ENCODE measurements at places on chromosomes 1 and 21.

- no peak for DNase-seq
- peaks cover 59% of the 10 kb centered on the region for H3K27me3 ChIP-seq
- H3K4me3 ChIP-seq: no peak overlapping the region
- no peaks in the 10 kb centered on the region for H3K36me3 ChIP-seq
- H3K4me1 ChIP-seq: peaks cover 34% of the 10 kb centered on the region
These were observed 3.7 kb upstream of the ID3 start for GRCh38 chr1:23563003-23563402.

DNA sequence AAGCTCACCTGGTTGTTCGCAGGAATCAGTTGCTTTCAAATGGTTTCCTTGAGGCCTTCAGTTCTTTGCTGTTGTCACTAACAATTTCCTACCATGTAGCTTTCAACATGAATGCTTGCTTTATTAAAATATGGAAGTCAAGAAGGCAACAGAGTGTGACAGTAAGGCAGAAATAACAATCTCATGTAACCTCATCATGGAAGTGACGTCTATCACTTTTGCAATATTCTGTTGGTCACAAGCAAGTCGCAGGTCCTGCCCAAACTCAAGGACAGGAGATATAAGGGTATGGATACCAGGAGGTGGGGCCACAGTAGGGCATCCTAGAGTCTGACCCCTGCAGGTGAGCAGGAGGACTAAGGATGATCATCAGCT lies 296.8 kb upstream of the ZP4 start:
- H3K4me1 ChIP-seq: no peaks in the 10 kb centered on the region
- H3K27ac ChIP-seq: no peak overlapping the region
- no peaks in the 10 kb centered on the region for H3K27me3 ChIP-seq
- H3K36me3 ChIP-seq: no peaks in the 10 kb centered on the region
- no peak overlapping the region for H3K4me3 ChIP-seq

DNA sequence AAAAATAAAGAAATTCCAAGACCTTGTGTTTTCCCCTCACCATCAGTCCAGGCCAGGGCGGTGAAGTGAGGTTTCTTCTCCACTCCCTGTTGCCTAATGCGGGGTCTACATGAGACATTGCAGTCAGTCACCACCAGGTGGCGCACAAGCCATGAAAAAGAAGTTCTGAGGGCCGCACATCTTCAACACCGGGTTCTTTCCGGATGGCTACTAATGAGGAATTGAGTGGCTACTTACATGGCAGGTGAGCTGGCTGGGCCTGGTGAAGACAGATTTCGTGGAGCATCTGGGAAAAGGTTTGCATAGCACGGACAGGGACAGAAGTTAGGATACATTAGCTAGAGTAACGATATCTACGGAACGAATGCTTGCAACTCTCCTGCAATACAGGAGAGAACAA lies 15.8 kb upstream of the S100A11 start:
- H3K4me3 ChIP-seq: no peak overlapping the region
- DNase-seq: peak; percentile 78
- peaks cover 17% of the 10 kb centered on the region for H3K4me1 ChIP-seq
- no peak overlapping the region for H3K27ac ChIP-seq
- peaks cover 28% of the 10 kb centered on the region for H3K27me3 ChIP-seq
- no peaks in the 10 kb centered on the region for H3K36me3 ChIP-seq

DNA sequence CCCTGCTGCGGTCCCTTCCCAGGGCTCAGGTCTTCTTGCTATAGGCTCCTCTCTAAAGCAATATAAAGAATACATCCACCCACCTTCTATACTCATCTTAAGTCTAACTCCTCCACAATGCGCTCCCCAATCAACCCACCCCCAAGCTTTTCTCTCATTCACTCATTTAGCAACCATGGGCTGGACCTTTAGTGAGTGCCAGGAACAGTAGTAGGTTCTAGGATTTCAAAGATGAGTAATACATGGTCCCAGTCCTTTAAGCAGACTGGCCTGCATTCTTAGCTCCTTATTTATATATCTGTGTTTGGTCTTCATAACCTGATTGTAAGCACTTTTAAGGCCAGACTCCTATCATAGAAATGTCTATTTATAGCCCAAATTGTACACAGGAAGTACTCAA lies 5.9 kb downstream of the CAMK1G start:
- no peak for DNase-seq
- H3K36me3 ChIP-seq: no peaks in the 10 kb centered on the region
- H3K27me3 ChIP-seq: peaks cover 15% of the 10 kb centered on the region
- no peaks in the 10 kb centered on the region for H3K4me1 ChIP-seq
- no peak overlapping the region for H3K27ac ChIP-seq
- H3K4me3 ChIP-seq: no peak overlapping the region

GRCh38 chr21:41993744-41994143 lies 16.4 kb downstream of the ZBTB21 start:
- no peak overlapping the region for H3K4me3 ChIP-seq
- no peak for DNase-seq

GRCh38 chr1:35340519-35340918 lies 72.0 kb downstream of the ZMYM4 start:
- no peak overlapping the region for H3K27ac ChIP-seq
- no peaks in the 10 kb centered on the region for H3K27me3 ChIP-seq
- no peak overlapping the region for H3K4me3 ChIP-seq
- H3K4me1 ChIP-seq: no peaks in the 10 kb centered on the region

DNA sequence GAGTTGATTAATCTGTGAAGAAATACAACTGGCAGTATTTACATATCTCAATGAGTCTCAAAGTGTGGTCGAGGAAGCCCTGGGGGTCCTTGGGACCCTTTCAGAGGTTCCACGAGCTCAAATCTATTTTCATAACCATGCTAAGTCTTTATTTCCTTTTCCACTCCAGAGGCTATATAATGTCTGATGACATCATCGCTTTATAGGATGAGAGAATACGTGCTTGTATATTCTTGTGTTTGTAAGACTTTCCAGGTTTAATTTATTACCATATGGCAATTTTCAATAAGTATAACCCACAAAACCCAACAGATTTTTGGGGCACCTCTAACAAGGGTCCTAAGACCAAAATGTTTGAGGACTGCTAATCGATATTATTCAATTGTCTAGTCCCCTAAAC lies 1.4 kb upstream of the SLC19A2 start:
- no peak overlapping the region for H3K27ac ChIP-seq
- no peaks in the 10 kb centered on the region for H3K36me3 ChIP-seq
- peaks cover 38% of the 10 kb centered on the region for H3K4me1 ChIP-seq
- no peaks in the 10 kb centered on the region for H3K27me3 ChIP-seq
- 0 out of 2 replicates have a peak overlapping the region, but pooled peaks have one; percentile 57 for H3K4me3 ChIP-seq

DNA sequence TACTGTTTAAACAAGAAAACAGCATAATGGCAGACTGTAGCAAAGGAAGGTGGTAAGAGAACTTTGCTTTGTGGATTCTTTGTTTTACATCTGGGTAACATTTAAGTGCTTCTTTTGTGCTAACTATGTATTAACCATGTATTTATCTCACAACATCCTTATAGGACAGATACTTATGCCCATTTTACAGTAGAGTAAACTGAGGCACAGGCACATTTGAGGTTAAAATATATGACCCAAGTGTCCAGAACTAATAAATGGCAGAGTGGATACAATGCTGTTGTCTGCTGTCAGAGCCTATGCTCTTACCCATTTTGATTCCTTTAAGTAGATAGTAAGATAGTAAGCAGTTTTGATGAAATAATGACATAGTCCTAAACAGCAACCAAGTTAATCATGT lies 7.3 kb downstream of the CAPZA1 start:
- peaks cover 24% of the 10 kb centered on the region for H3K4me1 ChIP-seq
- H3K27me3 ChIP-seq: no peaks in the 10 kb centered on the region
- peaks cover 43% of the 10 kb centered on the region for H3K36me3 ChIP-seq
- H3K27ac ChIP-seq: no peak overlapping the region
- no peak overlapping the region for H3K4me3 ChIP-seq

DNA sequence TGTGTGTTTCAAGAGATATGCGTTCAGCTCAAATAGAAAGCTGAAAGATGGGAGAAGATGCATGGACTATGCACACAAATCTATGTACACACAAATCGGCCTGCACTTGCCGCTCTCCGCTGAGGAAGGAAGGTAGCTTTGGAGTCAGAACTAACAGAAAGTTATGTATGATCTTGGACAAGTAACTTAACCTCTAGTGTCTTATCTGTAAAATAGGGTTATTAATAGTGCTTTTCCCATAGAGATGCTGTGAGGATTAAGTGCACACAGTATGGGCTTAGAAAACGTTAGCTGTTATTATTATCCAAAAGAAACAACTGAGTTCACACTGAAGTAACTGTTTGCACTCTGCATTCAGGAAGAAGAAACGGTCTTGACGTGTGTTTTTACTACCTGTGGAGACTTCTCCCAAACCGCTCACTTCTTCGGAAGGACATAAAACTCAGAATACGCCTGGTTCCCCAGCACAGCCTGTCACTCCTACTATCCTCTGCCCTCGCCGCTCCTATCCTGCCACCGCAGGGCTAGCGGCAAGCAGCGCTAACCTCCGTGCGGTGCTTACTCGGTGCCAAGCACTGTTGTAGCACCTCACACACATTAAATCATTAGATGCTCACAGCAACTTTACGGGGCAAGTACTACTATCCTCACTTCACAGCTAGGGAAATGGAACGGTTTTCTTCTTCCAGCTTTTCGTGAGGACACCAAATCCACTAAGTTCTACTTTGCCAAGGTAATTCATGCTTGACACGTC lies 1.3 kb downstream of the TGFBR3 start:
- peaks cover 14% of the 10 kb centered on the region for H3K4me1 ChIP-seq
- H3K27ac ChIP-seq: no peak overlapping the region
- no peak for DNase-seq
- H3K36me3 ChIP-seq: no peaks in the 10 kb centered on the region
- peaks cover 31% of the 10 kb centered on the region for H3K27me3 ChIP-seq

- H3K36me3 ChIP-seq: peaks cover 28% of the 10 kb centered on the region
- H3K4me1 ChIP-seq: peaks cover 37% of the 10 kb centered on the region
- peak within 1 kb of the TSS; percentile 83 for H3K27ac ChIP-seq
- no peak for DNase-seq
- H3K27me3 ChIP-seq: no peaks in the 10 kb centered on the region
These were observed at the start of gene TMEM79 for GRCh38 chr1:156284112-156284511. Gene TMEM79, plus strand, starts transcription at chr1:156284325. Its CDS starts 902 bp downstream, at chr1:156285227.

GRCh38 chr1:11342621-11343032 lies 69.6 kb downstream of the UBIAD1 start:
- no peak overlapping the region for H3K27ac ChIP-seq
- no peaks in the 10 kb centered on the region for H3K4me1 ChIP-seq
- H3K36me3 ChIP-seq: no peaks in the 10 kb centered on the region
- no peak for DNase-seq

DNA sequence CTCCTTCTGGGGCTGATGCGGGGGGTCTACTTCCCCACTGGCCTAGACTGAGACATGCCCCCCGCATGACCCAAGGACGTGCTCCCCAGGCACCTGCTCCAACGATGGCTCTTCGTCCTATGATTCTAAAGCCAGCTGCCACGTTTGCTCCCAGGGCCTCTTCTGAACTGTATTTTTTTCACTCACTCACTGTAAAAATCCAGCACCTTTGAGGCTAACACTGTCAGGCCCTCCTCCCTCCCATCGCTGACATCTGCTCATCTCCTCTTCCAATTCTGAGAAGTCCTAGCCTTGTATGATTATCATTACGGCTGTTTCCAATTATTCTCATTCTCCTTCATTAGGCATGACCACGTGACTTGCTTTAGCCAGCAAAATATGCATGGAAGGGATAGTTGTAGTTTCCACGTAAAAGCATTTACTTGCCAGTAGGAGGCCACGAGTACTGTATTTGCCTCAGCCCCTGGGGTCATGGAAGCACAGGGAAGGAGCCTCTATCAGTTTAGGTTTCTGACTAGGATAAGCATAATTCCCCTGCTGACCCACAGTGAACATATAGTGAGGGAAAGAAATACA lies 19.1 kb upstream of the EDN2 start:
- no peak for DNase-seq
- no peaks in the 10 kb centered on the region for H3K4me1 ChIP-seq
- no peaks in the 10 kb centered on the region for H3K27me3 ChIP-seq

GRCh38 chr1:3120140-3120539 lies 51.1 kb downstream of the PRDM16 start:
- no peak for DNase-seq
- no peaks in the 10 kb centered on the region for H3K36me3 ChIP-seq
- H3K4me1 ChIP-seq: no peaks in the 10 kb centered on the region
- no peaks in the 10 kb centered on the region for H3K27me3 ChIP-seq
- no peak overlapping the region for H3K4me3 ChIP-seq
- no peak overlapping the region for H3K27ac ChIP-seq

GRCh38 chr1:28517649-28517999 lies 11.8 kb downstream of the RCC1 start:
- H3K36me3 ChIP-seq: peaks cover 29% of the 10 kb centered on the region
- H3K27me3 ChIP-seq: no peaks in the 10 kb centered on the region

- no peaks in the 10 kb centered on the region for H3K4me1 ChIP-seq
- DNase-seq: no peak
- no peak overlapping the region for H3K27ac ChIP-seq
- H3K27me3 ChIP-seq: no peaks in the 10 kb centered on the region
- H3K36me3 ChIP-seq: no peaks in the 10 kb centered on the region
These were observed 63.7 kb upstream of the IGSF5 start for GRCh38 chr21:39681257-39681656.

GRCh38 chr21:25036775-25037174 lies 570.5 kb downstream of the MRPL39 start:
- H3K4me3 ChIP-seq: no peak overlapping the region
- no peaks in the 10 kb centered on the region for H3K36me3 ChIP-seq
- H3K27ac ChIP-seq: no peak overlapping the region

- no peaks in the 10 kb centered on the region for H3K36me3 ChIP-seq
- no peaks in the 10 kb centered on the region for H3K27me3 ChIP-seq
- H3K4me1 ChIP-seq: no peaks in the 10 kb centered on the region
These were observed 49.9 kb downstream of the STUM start for GRCh38 chr1:226598455-226598849.

DNA sequence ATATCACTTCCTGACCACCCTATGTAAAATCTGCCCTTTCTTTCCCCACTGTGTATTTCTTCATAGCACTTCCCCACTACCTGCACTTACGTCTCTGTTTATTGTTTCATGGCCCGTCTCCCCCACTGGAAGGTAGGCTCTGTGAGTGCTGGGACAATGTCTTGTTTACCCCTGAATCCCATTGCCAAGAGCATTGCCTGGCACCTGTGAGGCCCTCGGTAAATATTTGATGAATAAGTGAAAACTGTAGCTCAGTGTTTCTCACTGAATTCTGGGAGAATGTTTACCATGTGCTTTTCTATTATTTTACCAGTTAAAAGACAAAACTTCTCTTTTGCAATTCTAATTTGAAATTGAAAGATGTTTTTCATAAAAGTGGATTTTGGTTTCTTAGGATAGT lies 11.8 kb downstream of the NFASC start:
- DNase-seq: no peak
- no peaks in the 10 kb centered on the region for H3K4me1 ChIP-seq
- peaks cover 43% of the 10 kb centered on the region for H3K27me3 ChIP-seq
- no peaks in the 10 kb centered on the region for H3K36me3 ChIP-seq
- no peak overlapping the region for H3K4me3 ChIP-seq
